CD4-positive, alpha-beta memory T cell (primary cell): ENCODE measurements at places on chromosomes 13 and 19.

DNA sequence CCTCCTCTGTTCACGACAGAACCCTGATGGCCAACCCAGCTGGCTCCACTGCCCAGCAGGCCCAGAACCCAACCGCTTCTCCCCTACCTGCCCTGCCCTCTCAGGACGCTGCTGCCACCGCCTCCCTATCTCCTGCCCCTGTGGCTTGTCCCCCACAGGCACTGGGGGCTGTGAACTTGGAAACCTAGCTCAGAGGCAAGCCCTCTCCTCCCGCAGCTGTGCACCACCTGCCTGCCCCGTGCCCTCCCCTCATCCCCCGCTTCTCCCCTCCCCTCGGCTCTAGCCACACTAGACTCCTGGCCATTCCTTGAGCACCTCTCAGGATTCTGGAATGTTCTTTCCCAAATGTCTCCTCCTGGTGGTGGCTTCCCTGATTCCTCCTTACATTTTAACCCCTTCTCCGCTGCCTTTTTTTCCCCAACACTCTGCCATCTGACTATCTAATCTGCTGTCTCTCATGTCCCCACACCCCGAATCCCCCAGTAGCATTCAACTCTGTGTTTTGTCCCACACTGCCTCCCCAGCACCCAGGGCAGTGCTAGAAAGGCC is 6.7 kb downstream of the NANOS3 start:
- DNase-seq: no peak

DNA sequence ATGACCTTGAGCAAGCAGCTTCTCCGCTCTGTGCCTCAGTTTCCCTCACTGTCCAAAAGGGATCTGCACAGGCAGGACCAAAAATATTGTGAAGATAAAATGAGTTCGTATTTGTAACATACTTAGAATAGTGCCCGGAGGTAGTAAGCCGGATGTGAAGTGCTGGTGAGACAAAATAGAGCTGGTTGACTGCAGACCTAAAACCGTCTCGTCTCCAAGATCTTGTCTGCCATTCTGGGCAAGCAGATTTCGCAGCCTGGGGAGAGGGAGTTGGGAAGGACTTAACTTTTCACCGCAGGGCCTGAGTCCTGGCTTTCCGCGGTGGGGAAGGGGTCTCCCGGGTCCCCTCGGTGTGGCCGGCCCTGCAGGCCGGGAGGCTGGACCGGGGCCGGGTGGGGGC is 8.2 kb upstream of the BBC3 start:
- DNase-seq: no peak

DNA sequence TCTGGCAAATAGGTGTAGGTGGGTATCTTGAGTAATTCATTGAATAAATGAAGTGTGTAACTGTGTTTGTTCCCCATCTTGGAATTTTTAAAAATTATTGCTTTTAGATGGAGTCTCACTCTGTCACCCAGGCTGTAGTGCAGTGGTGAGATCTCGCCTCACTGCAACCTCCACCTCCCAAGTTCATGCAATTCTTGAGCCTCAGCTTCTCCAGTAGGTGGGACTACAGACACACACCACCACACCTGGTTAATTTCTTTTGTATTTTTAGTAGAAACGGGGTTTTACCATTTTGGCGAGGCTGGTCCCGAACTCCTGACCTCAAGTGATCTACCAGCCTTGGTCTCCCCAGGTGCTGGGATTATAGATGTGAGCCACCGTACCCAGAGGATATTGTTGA is 7.9 kb upstream of the CYP2A6 start:
- no peak for DNase-seq

DNA sequence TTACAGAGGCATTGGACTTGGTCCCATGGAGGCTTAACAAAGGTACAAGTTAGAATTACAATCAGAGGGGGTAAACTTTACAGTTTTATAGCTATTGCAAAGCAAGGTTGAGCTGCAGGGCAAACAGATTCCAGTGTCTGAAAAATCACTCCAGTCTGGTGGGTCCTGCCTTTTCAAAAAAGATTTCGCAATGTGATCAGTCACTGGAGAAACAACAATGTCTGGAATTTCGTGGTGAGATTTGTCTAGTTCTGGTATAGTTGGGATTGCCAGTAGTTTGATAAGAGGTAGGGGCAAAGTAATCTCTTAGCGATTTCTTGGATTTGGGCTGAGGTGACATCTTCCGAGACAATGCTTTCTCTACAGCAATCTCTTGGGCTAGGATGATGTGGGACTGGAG is 1198.2 kb upstream of the PCDH9 start:
- no peak for DNase-seq

DNA sequence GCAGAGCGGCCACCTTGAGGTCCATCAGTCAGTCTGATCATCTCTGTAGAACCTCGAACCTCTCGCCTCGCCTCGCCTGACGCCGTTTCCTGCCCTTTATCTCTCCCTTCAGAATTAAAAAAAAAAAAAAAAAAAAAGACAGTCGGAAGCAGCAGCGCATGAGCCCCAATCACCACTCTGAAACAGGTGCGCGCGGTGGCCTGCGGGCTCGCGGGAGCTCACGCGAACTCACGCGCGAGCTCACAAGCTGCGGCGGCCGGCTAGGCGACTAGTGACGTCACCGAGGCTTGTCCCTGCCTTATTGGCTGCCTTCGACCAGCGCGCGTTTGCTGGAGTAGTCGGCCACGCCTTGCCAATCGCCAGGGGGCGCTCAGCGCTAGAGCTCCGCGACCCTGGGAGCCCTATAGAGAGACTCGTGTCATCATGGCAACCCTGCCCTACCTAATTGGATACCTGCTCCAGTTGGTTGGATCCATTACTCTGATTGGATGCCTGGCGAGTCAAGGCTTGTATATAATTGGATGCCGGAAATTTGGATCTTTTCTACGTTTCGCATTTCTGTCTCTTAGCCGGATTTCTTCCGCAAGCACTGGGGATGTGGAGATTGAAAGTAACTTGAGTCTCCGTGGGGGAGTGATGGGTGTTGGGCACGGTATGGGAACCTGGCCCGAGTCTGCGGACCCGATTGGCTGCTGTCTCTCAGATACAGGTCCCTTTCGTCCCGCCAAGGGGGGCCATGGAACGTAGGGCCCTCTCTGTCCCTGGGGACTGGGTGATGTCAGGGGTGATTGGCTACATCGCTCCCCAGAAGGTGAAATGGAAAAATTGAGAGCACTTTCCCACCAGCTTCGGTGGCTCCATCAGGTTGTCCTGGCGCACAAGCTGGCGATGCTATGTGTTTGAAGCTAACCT is 31.6 kb downstream of the SYT3 start:
- peak; percentile 62 for DNase-seq

- DNase-seq: no peak
Measured at GRCh38 chr19:40990972-40991381, at the start of gene CYP2B6. TSS of gene CYP2B6 (plus strand) at chr19:40991282. CDS start at chr19:40991306, 24 bp downstream.

GRCh38 chr13:39051157-39051556 is 12.9 kb downstream of the NHLRC3 start:
- DNase-seq: peak; percentile 19

GRCh38 chr19:20254121-20254520 is 87.1 kb downstream of the ZNF486 start:
- DNase-seq: no peak

DNA sequence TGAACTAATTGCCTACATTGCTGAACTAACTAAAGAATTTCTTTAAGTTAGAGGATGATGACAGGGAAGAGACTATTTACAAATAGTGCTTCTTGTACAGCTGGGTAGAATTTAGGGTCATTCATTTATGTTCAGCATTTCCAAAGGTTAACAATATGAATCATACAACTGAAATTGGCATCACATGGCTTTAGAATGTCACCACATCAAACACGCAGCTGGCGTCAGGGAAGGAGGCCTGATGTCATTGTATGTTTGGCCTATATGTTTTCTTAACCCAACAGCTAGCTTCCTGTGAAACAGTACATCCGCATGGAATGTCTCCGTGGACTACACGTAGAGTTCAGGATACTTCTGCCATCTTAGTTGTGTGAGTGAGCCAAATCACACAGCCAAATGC is 99.0 kb upstream of the TNFSF11 start:
- no peak for DNase-seq

DNA sequence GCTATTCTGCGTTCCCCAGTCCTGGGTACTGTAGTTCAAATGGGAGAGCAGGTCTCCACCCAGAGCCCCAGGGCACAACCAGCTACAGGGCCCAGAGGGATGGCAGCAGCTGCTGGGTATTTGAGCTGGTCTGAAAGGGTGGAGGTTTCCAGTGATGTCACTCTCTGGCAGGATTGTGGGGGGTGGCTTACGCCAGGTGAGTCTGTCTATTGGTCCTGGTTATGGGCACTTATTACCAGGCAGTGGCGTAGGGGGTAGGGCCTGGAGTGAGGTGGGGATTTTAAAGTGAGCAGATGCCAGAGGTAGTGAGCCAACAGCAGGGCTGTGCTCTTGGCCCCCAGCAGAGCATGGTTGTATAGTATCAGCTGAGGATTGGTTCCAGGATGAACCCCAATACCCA is 6.2 kb downstream of the RPS19 start:
- DNase-seq: peak; percentile 33

- no peak for DNase-seq
Measured at GRCh38 chr13:65834897-65835296, 1395.2 kb downstream of the PCDH9 start.

DNA sequence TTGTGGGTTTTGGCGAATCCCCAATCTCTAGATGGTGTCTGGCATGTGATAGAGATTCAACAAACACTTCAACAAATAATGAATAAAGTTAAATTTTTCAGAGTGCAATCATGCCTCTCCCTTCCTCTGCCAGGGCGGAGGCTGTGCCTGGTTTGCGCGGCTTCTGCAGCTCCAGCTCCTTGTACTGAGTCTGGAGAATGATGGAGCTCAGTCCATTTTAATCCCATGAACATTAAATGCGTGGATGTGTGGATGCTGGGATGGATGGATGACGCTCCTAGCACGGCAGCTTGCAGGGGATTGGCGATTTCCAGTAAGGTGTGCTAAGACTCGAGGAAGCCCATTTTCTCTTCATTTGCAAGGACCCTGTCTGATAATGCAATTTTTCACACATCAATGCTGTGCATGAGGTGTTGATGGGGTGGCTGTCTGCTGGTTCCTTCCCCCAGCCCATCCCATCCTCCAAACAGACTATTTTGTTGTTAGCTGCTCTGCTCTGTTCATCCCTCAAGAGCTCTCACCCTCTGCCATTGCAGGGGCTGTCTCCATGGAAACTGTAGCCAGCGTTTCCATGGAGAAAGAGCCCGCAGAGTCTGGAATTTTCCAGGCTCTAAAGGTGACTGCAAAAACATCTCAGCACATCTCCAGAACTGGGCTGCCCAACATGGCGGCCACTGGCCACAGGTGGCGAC is 92.6 kb upstream of the PEG3 start:
- no peak for DNase-seq

DNA sequence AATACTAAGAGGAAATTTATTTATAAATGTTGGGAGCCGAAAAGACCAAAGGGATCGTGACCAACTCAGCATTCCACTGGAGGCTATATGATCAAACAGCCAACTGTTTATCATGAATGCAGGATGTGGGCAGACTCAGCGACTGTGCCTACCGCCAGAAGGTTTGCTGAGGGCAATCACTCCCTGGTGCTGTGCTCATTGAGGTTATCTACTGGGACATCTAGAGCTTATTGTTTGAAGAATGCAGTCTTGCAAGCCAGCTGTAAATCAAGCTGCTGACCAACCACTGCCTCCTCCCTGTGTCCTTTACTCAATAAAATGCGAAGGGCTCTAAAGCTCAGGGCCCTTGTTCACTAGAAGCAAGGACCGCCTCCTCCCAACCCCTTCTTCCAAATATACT is 8.5 kb upstream of the XPO4 start:
- no peak for DNase-seq

DNA sequence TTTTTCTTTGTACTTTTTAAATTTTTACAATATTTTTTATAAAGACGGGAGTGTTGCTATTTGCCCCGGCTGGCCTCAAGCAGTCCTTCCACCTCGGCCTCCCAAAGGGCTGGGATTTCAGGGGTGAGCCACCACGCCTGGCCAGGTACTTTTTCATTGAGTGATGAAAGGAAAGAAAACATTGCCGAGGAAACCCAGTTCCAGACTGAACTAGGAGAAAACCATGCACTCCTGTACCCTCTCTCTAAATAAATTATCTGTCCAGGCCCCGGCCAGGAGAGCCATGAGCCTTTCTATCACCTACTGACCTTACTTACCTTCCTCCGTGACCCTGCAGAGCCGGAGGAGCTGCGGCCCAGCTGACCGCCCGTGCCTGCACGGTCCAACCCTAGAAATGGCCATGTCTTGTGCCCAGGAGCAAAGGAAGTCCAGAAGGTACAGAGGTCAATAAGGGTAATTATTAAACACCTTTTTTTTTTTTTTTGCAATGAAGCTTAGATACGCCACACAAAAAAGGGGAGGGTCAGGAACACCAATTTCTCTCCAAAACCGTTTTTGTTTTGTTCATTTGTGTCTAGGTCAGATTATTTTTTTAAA is at the start of gene SLC7A9:
SLC7A9 (minus strand) TSS at position 399 of the 597 bp plus-strand sequence. CDS start 1,233 bp downstream, outside the sequence.
- DNase-seq: no peak

- DNase-seq: no peak
Measured at GRCh38 chr13:98823442-98823841, 71.0 kb upstream of the SLC15A1 start.

DNA sequence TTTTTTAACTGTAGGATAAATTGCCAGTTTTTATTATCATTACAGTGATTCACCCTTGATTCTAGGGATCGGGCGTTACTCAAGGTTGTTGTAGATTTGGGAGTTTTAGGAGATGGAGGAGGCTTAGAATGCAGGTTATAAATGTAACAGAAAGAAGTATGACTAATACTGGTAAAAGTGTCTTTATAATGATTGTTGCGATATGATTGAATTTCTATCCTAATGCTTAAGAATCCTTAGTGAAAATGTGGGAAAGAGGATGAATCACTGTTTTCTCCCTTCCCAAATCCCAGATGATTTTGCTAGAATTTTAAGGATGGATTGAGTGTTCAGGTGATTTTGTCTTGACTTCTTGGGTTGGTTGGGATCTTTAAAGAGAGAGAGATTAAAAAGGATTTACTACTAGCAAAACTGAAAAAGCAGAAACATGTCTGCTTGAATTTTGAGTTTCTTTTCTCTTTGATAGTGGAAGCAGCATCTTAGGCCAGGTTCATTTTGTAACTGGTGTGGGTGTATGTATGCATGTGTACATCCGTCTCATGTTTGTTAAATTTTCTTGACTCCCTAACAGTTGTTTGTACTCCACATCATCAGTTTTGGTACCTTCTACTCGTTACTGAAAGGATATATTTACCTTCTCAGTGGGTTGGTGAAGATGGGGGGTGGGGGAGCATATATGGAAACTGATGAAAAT is 25.9 kb downstream of the ARHGAP35 start:
- no peak for DNase-seq

DNA sequence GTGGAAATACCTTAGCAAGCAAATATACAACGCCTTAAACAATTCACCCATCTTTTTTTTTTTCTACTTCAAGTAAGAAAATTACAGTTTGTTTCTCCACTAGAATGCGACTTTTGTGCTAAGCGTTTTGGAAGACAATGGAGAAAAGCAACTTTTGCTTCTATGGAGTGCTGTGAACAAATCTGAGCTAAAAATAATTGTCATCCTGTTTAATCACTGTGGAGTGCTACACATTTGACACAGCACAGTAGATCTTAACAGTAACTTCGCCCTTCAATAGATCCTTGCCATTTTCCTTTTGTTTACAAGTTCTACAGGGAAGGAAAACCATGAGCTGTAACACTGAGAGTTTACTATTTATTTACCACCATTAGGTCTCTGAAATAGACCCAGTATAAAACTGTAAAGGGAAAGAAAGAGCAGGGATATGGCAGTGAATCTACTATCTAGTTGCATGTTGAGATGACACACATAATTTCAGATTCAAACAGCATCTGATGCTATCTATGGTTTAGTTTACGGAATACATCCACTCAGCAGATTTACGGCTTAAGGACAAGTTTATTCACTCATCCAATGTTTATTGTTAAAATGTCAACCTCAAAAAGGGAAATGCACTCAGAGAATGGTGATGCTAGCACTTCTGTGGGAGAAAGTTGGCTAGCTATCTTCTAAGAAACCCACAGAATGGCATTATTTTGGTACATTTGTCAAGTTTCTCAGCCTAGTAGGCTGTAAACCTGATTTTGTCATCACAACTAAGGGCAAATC is 175.3 kb downstream of the VWA8 start:
- no peak for DNase-seq
